Effector CD4-positive, alpha-beta T cell (primary cell): ENCODE measurements at places on chromosomes 13 and 19.

- DNase-seq, result no peak
These were observed 116.1 kb downstream of the STARD13 start for GRCh38 chr13:33169273-33169980.

DNA sequence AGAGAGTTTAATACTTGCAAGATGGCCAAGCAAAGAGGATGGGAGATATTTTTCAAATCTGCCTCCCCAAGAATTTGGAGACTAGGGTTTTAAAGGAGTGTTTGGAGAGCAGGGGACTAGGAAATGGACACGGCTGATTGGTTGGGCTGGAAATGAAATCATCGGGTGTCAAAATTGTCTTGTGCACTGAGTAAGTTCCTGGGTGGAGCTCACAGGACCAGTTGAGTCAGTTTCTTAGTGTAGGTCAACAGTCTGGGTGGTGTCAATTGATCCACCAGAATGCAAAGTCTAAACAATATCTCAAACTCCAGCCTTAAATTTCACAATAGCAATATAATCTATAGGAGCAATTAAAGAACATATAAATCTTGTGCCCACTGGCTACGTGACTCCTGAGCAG, 23.0 kb upstream of the CEACAM4 start:
- no peak for DNase-seq

- DNase-seq, result no peak
These were observed 885.2 kb upstream of the SLITRK6 start for GRCh38 chr13:86684402-86684801.

- no peak for DNase-seq
These were observed 10.8 kb upstream of the C19orf33 start for GRCh38 chr19:38293281-38293680.

DNA sequence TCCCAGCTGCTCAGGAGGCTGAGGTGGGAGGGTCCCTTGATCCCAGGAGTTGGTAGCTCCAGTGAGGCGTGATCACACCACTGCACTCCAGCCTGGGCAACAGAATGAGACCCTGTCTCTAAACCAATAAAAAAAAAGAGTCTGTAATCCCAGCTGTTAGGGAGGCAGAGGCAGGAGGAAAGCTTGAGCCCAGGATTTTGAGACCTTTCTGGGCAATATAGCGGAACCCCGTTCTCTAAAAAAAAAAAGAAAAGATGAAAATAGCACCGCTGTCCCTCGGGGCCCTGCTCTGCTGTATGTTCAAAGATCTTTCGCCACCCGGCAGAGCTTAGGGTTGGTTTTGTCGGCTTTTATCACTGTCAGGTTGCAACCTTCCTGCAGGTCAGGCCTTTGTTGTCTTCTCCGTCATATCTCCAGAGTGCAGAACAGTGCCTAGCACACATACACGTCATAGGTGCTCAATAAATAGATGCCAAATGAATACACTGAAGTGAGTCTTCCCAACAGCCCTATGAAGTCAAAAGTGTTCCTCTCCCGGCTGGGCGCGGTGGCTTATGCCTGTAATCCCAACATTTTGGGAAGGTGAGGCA, 13.4 kb upstream of the BCAM start:
- no peak for DNase-seq
